Neural progenitor cell (in vitro differentiated cells): ENCODE measurements at places on chromosomes 5 and 9. TPM values are rescaled to one million over a fixed set of nuclear protein-coding genes. Genes with fewer than 3 reads are reported as not detected.

DNA sequence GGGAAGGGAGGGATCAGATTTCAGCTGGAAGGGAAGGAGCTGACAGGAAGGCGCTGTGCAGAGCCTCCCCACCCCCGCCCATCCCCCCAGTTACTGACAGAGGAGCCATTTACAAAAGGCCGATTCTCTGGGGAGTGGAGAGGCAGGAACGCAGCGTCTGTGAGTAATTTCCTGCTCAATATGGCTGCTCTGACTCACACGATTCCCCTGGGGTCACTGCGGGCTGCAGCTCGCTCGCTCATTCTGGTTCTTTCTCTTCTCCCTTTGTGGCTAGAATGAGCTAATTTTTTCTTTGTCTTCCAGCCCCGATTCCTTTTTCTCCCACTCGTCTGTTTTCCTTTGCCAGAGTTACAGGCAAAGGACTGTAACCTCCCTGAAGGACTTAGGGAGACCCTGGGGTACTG lies 28.8 kb downstream of the PTPA start:
- DNase-seq: peak; percentile 94

ZDHHC21 gene
- total RNA-seq: 14.4 and 22.5 TPM in 2 replicates

TMC1 gene
- total RNA-seq: not detected in 2 replicates

GRCh38 chr9:95084254-95084934 lies 233.1 kb downstream of the FANCC start:
- no peak for DNase-seq

MEF2C gene
- total RNA-seq: 0.26 and 0.68 TPM in 2 replicates

- no peak for DNase-seq
Measured at GRCh38 chr9:130896233-130897014, at the start of gene QRFP. Gene QRFP (minus strand): TSS chr9:130896812. CDS start chr9:130893838, 2,974 bp downstream.
